ENCODE measurements at places on chromosomes 2 and 18. TPM values are rescaled to one million over a fixed set of nuclear protein-coding genes. Genes with fewer than 3 reads are reported as not detected.
A peak's percentile ranks its signal among the peaks of the same experiment; 100 is the strongest.

CNRIP1 gene
- 48.9 TPM for total RNA-seq

ABCB6 gene
- 37.2 TPM for total RNA-seq

HRH4 gene
- total RNA-seq = not detected

MOGAT1 gene
- not detected for total RNA-seq

DNA sequence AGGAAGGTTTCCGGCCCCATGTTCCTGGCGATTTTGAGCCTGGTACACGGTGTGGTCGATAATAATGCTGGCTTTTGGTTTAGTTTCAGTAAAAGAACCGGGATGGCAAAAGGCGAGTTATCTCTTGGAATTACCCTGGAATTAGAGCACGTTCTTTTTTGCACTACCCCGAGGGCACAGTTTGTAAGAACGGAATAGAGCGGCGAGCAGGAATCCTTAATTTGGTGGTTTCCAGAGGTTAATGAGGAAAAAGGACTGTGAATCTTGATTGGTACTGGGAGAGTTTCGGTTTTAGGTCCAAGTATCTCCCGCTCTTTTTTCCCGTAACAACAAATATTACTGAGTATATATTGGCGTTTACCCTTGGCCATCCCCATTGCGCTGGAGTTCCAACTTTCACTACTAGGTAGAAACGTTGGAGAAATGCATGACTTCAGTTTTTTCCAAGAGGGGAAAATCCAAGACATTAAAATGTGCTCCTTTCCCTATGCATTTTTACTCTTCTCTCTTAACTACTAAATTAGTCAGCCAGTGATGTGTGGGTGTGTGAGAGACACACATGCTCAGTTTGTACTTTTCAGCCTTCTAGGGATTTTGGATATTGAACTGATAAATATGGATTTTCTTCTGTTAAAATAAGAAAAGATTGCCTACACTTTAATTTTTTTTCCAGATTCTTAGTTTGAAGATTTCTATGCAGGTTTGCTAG, 160.8 kb downstream of the AGPS start:
- peak overlapping the region; percentile 68 for H3K4me3 ChIP-seq
- H3K27ac ChIP-seq = peak overlapping the region; percentile 85
- DNase-seq = no peak
- H3K36me3 ChIP-seq = no peaks in the 10 kb centered on the region
- H3K4me1 ChIP-seq = peaks cover 3% of the 10 kb centered on the region

DNA sequence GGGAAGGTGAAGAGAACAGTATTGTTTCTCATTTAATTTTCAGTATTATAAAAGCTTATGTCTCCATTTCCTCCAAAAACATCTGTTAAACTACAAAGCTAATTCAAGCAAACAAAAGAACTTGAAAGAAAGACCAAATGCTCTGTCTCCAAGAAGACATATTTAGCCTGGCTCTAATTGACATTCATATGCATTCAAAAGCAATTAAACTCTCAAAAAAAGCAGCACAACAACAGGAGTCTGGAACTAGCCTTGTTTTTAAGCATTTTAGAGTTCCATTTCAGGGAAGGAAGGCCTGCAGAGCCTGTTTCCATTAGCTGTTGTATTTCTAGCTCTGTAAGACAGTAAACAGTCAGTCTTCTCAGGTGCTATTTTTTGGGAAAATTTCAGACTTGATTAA, 447.9 kb downstream of the TDRD15 start:
- DNase-seq = no peak
- peaks cover 2% of the 10 kb centered on the region for H3K4me1 ChIP-seq
- no peak overlapping the region for H3K4me3 ChIP-seq
- no peak overlapping the region for H3K27ac ChIP-seq

GRCh38 chr2:181995289-181995688, 9.6 kb downstream of the PPP1R1C start:
- no peak overlapping the region for H3K4me3 ChIP-seq
- DNase-seq = no peak
- H3K4me1 ChIP-seq = no peaks in the 10 kb centered on the region
- H3K27ac ChIP-seq = no peak overlapping the region
- no peaks in the 10 kb centered on the region for H3K27me3 ChIP-seq

GRCh38 chr2:48530033-48530811, at the start of gene STON1:
STON1 (plus strand) TSS chr2:48530154; CDS start chr2:48580634, 50,480 bp downstream.
- peak within 1 kb of the TSS; percentile 97 for H3K4me3 ChIP-seq
- peaks cover 12% of the 10 kb centered on the region for H3K4me1 ChIP-seq
- DNase-seq = peak; percentile 82
- H3K36me3 ChIP-seq = no peaks in the 10 kb centered on the region
- no peaks in the 10 kb centered on the region for H3K27me3 ChIP-seq
- H3K27ac ChIP-seq = peak within 1 kb of the TSS; percentile 89

GRCh38 chr2:85799215-85799956, 45.6 kb downstream of the ATOH8 start:
- H3K36me3 ChIP-seq = no peaks in the 10 kb centered on the region
- H3K27me3 ChIP-seq = no peaks in the 10 kb centered on the region
- H3K4me3 ChIP-seq = no peak overlapping the region
- peaks cover 23% of the 10 kb centered on the region for H3K4me1 ChIP-seq
- DNase-seq = no peak
- no peak overlapping the region for H3K27ac ChIP-seq

DNA sequence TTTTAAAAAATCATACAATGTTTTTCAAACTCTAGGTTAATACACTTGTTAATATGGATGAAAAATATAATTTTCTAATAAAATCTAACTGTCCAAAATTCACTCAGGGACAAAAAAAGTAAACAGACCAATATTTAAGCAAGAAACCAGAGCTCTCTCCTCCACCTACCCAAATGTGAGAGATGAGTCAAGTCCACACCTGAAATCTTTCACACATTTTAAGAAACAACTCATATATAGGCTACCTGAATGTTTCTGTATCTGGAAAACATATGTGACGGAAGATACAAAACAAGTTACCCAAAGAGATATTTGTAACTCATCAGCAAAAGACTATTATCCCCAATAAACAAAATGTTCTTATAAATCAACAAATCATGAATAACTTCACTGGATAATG, 20.2 kb downstream of the ZNF516 start:
- H3K4me3 ChIP-seq = no peak overlapping the region
- no peak for DNase-seq
- no peaks in the 10 kb centered on the region for H3K27me3 ChIP-seq
- H3K36me3 ChIP-seq = no peaks in the 10 kb centered on the region
- no peak overlapping the region for H3K27ac ChIP-seq
- peaks cover 22% of the 10 kb centered on the region for H3K4me1 ChIP-seq

DNA sequence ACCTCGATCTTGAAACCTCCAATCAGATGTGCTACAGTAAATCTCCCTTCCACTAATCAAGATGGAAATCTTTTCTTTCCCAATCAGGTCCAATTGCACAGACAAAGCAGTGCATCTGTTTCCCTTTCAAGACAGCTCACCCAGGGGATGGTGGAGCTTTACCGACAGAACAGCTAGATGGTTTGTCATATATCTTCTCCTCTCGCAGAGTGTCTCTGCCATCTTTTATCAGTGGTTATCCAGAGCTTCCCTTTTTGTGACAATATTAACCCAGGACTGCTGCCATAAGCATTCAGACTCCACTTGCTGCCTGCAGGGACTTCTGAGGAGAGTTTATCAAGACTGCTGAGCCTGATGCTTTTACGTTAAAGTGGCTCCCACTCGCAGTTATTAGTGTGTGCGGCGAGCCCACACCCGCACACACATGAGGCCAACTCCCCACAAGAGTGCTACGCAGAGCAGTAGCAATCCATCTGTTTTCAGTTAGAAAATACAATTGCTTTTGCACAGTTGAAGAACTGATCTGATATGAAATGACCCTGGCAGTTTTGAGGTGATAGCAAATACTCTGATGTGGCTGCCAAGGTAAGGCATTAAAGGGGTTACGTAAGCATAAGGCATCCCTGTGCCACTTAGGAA, 398.9 kb downstream of the NCKAP5 start:
- H3K4me1 ChIP-seq = no peaks in the 10 kb centered on the region
- no peaks in the 10 kb centered on the region for H3K36me3 ChIP-seq
- H3K27me3 ChIP-seq = no peaks in the 10 kb centered on the region
- H3K4me3 ChIP-seq = no peak overlapping the region

DNA sequence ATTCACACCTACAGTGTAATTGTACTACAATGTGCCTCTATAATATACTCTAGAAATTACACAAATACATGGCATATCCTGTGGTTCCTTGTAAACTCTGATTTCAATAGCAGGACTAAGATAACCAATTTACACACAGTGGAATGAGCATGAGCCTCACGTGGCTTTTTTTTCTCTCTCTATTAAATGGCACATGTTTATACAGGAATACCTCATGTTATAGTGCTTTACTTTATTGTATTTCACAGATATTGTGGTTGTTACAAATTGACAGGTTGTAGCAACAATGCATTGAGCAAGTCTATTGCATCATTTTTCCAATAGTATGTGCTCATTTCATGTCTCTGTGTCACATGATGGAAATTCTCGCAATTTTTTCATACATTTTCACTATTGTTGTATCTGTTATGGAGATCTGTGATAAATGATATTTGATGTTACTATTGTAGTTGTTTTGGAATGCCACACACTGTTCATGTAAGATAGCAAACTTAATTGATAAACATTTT, 260.0 kb downstream of the FSIP2 start:
- H3K36me3 ChIP-seq = no peaks in the 10 kb centered on the region
- H3K27ac ChIP-seq = no peak overlapping the region

DNA sequence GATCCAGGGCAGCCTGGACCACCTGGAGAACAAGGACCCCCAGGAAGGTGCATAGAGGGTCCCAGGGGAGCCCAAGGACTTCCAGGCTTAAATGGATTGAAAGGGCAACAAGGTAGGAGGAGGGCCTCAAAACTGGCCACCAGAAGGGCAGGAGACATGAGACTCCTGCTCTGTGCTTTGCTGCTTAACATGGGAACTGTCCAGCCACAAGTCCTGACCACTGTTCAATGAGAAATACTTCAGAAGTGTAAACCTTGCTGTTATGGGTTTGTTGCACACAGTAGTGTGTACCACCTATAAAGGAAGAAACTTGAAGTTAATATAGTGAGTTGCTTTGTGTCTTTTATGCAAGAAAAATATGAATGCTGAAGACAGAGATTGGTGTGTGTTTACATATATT, 44.2 kb upstream of the MFF start:
- no peak for DNase-seq
- H3K27me3 ChIP-seq = no peaks in the 10 kb centered on the region

DNA sequence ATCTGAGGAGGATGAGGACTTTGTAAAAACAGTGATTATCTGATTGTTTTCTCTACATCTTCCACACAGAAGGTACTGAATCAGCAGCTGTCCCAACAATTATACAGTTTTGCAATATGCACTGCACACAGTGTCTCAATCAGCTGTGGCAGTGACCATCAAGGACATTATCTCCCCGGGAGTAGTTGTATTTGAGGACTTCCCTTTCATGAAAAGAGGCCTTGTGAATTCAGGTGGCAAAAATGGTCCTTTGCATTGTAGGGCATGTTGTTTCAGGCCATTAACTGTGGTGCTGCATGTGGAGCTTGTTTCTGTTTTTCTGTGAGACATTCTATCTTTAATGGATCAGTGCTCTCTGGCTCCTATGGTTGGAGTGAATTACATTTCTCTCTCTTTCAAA, 779.4 kb upstream of the FSHR start:
- no peak overlapping the region for H3K4me3 ChIP-seq
- H3K27me3 ChIP-seq = no peaks in the 10 kb centered on the region
- no peaks in the 10 kb centered on the region for H3K36me3 ChIP-seq
- H3K27ac ChIP-seq = no peak overlapping the region
- H3K4me1 ChIP-seq = no peaks in the 10 kb centered on the region

- no peak overlapping the region for H3K27ac ChIP-seq
- no peaks in the 10 kb centered on the region for H3K36me3 ChIP-seq
- no peak overlapping the region for H3K4me3 ChIP-seq
- no peaks in the 10 kb centered on the region for H3K27me3 ChIP-seq
- no peak for DNase-seq
Observed at GRCh38 chr2:71743995-71744675, 290.8 kb downstream of the DYSF start.

GRCh38 chr2:241123816-241124536, 21.9 kb upstream of the MTERF4 start:
- DNase-seq = no peak
- no peaks in the 10 kb centered on the region for H3K27me3 ChIP-seq
- H3K27ac ChIP-seq = no peak overlapping the region
- H3K4me3 ChIP-seq = no peak overlapping the region

- no peaks in the 10 kb centered on the region for H3K36me3 ChIP-seq
- DNase-seq = no peak
- H3K4me1 ChIP-seq = no peaks in the 10 kb centered on the region
- no peak overlapping the region for H3K4me3 ChIP-seq
- H3K27ac ChIP-seq = no peak overlapping the region
- H3K27me3 ChIP-seq = no peaks in the 10 kb centered on the region
Observed at GRCh38 chr18:59783138-59783537, 85.9 kb upstream of the CCBE1 start.

All from ovary (tissue), 10 donors.